Thoracic aorta endothelial cell (primary cell): ENCODE measurements at places on chromosomes 11 and 22. TPM values are rescaled to one million over a fixed set of nuclear protein-coding genes. Genes with fewer than 3 reads are reported as not detected.

EXPH5 gene
- total RNA-seq = 0.13 and 0.22 TPM in 2 replicates

CSF2RB gene
- 13.4 and 15.7 TPM in 2 replicates for total RNA-seq

ART1 gene
- not detected in 2 replicates for total RNA-seq

OR8D1 gene
- total RNA-seq = not detected in 2 replicates

CYB561A3 gene
- 31.1 and 37.2 TPM in 2 replicates for total RNA-seq

ACTN3 gene
- under 0.01 TPM in 1 of 2 replicates, not detected in the other for total RNA-seq

ANO5 gene
- total RNA-seq = 2.8 and 8.4 TPM in 2 replicates

MS4A15 gene
- total RNA-seq = not detected in 2 replicates

TRIM49 gene
- not detected in 2 replicates for total RNA-seq

CLDN5 gene
- 271 and 542 TPM in 2 replicates for total RNA-seq

GSTP1 gene
- total RNA-seq = 635 and 696 TPM in 2 replicates

CDC45 gene
- total RNA-seq = 32.7 and 44.6 TPM in 2 replicates

FAM118A gene
- 18.4 and 61.2 TPM in 2 replicates for total RNA-seq

TRIM49D2 gene
- 0.14 TPM in 1 of 2 replicates, not detected in the other for total RNA-seq

CHRM4 gene
- 0.07 and 0.13 TPM in 2 replicates for total RNA-seq

NXPE1 gene
- total RNA-seq = not detected in 2 replicates

MIAT gene
- total RNA-seq = 0.43 and 0.66 TPM in 2 replicates

DNAJB7 gene
- total RNA-seq = not detected in 2 replicates

OR6A2 gene
- 0.43 and 0.66 TPM in 2 replicates for total RNA-seq

MN1 gene
- total RNA-seq = 0.65 and 1.6 TPM in 2 replicates

BTG4 gene
- total RNA-seq = not detected in 2 replicates

P2RX6 gene
- under 0.01 and 0.22 TPM in 2 replicates for total RNA-seq

FAM111B gene
- total RNA-seq = 29.9 and 40.4 TPM in 2 replicates

OR2AT4 gene
- total RNA-seq = not detected in 2 replicates

SLC22A25 gene
- total RNA-seq = not detected in 2 replicates

OR10G7 gene
- not detected in 2 replicates for total RNA-seq

OR2AG2 gene
- total RNA-seq = 0.27 and 0.43 TPM in 2 replicates

DDI1 gene
- total RNA-seq = not detected in 2 replicates

ZNF280B gene
- total RNA-seq = 2.0 and 2.2 TPM in 2 replicates

HEPHL1 gene
- not detected in 2 replicates for total RNA-seq

MUC5AC gene
- not detected in 2 replicates for total RNA-seq

LYVE1 gene
- total RNA-seq = 0.79 and 3.9 TPM in 2 replicates

CD3D gene
- not detected in 2 replicates for total RNA-seq

TUBA8 gene
- 9.5 and 28.5 TPM in 2 replicates for total RNA-seq

ADORA2A gene
- total RNA-seq = 28.4 and 41.4 TPM in 2 replicates

BRSK2 gene
- total RNA-seq = 0.36 and 0.53 TPM in 2 replicates

DLG2 gene
- 1.1 and 1.2 TPM in 2 replicates for total RNA-seq

MRGPRX3 gene
- not detected in 2 replicates for total RNA-seq

NLRP14 gene
- 0.07 and 0.53 TPM in 2 replicates for total RNA-seq
